CD4-positive, alpha-beta T cell treated with Interleukin-10 for 1 hour (primary cell): ENCODE measurements at places on chromosomes 4 and X.

GRCh38 chrX:124127496-124127895, 166.0 kb downstream of the STAG2 start:
- no peak for DNase-seq

GRCh38 chrX:94256396-94256795, 582.4 kb downstream of the FAM133A start:
- DNase-seq = no peak

GRCh38 chr4:69894721-69895120, 34.8 kb upstream of the SULT1E1 start:
- DNase-seq = no peak

DNA sequence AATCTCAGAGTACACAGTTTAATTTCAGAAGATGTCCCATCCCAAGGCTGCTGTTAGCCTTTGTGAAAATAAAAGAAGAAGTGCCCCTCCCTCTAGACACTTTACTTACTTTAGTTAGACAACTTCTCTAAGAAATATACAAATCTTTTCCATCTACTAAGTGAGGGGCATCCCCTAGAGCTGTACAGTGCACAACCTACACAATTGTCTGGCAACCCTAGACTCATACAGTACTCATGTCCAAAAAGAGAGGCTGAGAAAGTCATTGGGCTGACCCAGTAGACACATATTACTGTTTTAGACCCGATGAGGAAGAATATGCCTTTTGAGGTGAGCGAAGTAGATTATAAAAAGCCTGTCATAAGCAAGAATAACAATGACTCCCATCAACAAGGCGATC, 297.6 kb downstream of the IDS start:
- no peak for DNase-seq

- no peak for DNase-seq
These were observed 131.5 kb upstream of the RPL34 start for GRCh38 chr4:108488865-108489264.

GRCh38 chrX:123263270-123263669, 79.2 kb downstream of the GRIA3 start:
- DNase-seq = no peak

DNA sequence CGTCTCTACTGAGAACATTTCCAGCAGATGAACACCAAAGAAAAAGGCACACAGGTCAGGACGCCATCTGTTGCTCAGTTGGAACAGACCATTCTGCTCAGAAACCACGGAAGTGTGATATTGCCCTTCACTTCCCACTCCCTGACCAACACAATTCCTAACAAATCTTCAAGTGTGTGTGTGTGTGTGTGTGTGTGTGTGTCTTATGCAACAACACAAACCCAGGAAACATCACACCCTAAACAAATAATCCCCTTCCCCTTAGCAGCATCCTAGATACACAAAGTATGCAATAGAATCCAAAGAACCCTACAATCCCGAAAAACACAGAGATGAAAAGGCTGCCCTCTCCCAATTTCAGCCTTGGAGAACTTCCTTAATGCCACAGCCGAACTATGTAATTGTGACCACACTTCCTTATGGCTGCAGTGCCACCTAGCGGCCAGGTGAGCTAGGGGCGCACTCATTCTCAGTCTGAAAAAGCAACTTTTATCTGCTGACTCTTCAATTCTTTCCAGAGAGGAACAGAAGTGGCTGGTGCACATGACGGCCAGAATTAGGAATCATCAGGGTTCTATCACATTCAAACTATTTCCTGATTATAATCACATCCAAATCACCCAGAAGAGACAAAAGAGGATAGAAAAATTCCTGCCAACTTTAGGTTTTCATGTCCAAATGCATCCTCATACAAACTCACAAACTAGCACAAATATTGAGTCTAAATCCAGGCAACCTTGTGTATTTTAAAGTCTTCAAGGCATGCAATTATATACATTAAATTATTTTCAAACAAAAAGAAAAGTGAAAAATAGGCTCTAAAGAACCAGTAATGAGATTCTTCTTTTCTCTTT, 164.9 kb downstream of the DHX15 start:
- peak; percentile 53 for DNase-seq

- DNase-seq = peak; percentile 76
These were observed 42.8 kb downstream of the IL21 start for GRCh38 chr4:122577808-122578781.

DNA sequence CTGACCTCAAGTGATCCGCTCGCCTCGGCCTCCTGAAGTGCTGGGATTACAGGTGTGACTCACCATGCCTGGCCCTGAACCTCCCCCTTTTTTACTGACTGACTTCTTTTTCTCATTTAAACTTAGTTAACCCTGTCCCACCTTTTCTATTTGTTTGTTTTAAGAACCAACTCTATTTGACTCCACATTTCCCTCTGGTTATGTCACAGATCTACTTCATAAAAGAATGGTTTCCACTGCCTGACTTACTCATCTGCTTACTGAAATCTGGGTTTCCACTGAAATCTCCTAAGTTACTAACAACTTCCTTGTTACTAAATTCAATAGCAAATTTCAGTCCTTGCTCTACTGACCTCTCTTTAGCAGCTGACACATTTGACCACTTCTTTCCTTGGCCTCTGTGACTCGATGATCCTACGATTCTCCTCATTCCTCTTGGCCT, 28.0 kb upstream of the NSUN7 start:
- no peak for DNase-seq
